ENCODE measurements at places on chromosomes 7 and 10.

DNA sequence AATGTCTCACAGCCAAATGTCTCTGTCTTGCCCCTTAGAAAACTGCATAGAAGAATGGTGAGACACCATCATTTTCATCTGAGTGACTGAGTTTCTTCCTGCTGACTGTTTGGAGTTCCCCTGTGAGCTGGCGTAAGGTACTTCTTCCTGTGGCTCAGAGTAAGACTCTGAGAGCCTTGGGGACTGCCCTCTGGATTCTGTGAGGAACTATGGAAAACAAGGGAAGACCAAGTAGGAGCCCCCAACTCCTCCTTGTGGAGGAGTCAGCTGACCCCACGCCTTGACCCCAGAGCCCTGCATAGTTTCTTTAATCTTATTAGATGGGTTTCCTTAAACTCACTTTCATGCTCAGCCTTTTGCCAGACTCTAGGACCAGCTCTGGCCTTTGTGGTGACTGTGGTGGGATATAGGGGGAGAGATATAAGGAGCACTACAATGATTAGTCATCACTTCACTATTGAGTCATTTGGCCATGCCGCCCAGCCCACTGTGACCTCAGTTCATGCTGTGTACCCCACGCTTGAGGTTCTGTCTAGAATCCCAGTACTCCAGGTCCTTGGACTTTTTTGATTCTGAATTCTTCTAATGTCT is 51.8 kb upstream of the FAM133B start:
- DNase-seq, result no peak

DNA sequence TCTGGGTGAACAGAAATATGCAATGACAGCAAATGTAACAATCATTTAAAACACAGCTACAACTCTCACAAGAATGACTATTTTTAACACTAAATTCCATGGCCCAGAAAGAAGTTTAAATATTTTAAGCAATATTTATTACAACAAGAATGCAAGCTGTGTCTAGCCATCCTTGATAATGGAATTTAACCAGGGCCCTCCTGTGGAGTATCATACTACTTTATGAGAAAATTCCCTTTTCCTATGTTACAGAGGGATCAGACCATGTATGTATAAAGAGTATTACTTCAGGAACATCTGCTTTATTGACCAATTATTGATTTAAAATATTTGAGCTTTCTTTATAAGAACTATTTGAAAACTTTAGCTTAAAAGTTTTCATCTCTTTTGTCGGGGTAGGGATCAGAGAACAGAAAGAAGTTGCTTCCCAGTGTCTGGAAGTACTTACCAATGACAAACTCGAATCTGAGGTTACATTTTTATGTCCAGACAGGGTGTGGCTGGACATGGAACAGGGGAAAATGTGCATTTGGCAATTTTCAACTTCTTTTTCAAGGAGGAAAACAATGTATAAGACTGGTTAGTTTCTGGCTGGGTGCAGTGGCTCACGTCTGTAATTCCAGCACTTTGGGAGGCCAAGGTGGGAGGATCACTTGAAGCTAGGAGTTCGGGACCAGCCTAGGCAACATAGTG is 48.3 kb upstream of the NRBF2 start:
- no peak for DNase-seq

- no peak for DNase-seq
These were observed 93.8 kb upstream of the MEOX2 start for GRCh38 chr7:15780271-15780670.

DNA sequence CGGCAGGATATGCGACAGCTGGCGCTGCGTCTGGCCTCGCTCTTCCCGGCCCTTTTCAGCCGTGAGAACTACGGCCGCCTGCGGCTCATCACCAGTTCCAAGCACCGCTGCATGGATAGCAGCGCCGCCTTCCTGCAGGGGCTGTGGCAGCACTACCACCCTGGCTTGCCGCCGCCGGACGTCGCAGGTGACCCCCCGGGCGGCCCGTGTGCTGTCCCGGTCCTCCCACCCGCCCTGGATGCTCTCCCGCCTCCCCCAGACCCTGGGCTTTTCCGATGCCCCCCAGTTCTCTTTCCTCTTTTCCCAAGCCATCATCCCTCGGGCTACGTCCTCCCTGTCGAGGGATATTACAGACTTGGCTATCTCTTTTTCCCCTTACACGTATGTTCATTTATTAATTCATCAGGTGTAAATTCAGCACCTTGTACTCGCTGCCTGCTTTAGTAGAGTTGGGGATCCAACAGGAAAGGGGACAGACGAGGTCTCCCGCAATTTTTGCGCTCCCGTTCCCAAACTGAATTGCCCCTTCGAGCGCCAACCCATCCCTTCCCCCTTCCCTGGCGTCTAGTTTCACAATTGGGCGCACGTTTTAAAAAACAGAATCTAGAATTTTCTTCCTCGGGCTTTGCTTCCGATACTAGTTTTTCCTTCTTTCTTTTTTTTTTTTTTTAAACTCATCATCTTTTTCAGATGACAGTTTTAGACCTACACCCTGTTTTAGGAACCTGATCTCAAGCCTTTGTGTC is 846 bp downstream of the MINPP1 start:
- DNase-seq, result peak; percentile 10

DNA sequence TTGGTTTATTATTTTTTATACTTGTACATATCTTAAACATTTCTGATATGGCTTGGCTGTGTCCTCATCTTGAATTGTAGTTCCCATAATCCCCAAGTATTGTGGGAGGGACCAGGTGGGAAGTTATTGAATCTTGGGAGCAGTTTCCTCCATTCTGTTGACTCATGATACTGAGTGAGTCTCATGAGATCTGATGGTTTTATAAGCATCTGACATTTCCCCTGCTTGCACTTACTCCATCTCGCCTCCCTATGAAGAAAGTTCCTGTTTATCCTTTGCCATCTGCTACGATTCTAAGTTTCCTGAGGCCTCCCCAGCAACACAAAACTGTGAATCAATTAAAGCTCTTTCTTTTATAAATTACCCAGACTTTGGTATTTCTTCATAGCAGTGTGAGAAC is 207.7 kb downstream of the TPK1 start:
- no peak for DNase-seq

GRCh38 chr10:71564194-71564820 is 155.3 kb downstream of the C10orf105 start:
- no peak for DNase-seq

- no peak for DNase-seq
These were observed 5.2 kb downstream of the TAX1BP1 start for GRCh38 chr7:27745064-27745583.

GRCh38 chr10:16425449-16425848 is 11.4 kb upstream of the PTER start:
- no peak for DNase-seq

DNA sequence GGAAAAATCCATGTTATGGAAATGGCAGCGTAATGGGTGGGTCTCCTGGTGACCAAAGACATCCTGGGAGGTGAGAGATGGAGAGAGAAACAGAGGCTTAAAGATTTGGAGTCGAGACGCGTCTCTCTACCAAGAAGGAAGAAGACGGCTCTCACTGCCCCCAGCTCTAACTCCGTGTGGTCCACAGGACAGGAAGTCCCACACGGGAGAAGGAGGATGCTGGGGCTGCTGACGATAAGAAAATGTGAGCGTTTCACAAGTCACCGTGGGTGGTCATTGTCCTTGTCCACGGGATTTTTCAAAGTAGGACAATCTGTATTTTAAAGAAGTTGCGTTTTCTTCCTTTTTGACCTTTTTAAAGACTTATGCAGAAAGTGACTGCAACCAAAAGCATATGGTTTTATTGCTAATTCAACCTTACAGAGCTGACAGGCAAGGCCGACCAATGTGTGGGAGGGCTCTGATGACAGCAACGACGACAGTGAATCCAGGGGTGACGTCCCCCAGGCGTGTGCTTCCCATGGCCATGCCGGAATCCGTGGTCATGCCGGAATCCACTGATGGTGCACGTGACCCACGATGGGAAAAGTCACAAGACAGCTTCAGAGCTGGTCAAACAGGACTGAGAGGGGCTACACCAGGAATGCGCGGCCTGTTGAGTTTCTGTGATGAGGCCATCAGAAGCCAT is 341.2 kb downstream of the PTPRN2 start:
- no peak for DNase-seq

DNA sequence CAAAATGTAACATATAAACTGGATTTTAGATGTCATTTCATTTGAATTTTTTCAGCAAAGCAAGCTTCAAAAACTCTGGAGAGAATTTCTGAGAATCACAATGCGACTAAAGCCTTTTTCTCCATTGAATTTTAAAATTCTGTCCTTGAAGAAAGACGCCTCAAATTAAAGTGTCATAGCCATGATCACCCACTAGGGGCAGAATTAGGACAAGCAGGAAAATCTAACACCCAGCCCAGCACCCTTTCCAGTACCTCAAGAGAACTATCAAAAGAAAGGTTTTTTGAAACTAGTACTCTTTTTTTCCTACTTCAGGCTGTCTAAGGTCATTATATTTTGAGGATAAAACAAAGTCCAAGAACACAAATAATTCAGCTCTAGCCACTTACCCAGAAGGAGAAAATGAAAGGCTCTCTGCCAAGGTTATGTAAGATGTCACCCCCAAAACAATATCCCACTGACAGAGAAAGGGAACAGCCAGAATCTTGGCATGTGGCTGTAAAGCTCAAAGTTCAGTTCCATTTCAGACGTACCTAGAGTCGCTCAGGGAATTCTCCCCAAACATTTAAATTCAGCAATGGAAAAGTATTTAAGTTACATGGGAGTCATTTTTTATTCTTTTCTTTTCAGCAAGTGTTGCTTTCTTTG is 299.4 kb downstream of the SNX13 start:
- no peak for DNase-seq

DNA sequence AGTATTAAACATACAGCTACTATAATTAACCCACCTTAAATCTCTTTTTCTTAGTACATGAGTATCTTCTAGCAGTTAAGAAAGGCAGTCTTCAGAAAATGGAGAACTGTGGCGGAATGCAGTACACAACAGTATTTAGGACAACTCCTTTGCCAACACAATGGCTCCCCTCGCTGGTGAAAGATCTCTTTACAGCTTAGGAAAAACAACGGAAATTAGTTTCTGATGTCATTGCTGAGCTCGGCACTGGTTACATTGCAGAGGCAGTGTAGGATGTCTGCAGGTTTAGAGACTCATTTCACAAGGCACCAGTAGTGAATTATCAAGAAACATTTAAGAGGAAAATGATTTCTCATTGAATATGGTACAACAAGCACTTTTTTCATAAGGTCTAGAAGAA is 43.4 kb downstream of the GLRX3 start:
- DNase-seq, result no peak

- DNase-seq, result no peak
These were observed 57.5 kb downstream of the CPED1 start for GRCh38 chr7:121046009-121046408.

Data from activated T-helper 1 cell treated with Interleukin-2 at 50 U/mL for 16 hours (primary cell).